Kidney epithelial cell (primary cell): ENCODE measurements at places on chromosomes 4 and X.

DNA sequence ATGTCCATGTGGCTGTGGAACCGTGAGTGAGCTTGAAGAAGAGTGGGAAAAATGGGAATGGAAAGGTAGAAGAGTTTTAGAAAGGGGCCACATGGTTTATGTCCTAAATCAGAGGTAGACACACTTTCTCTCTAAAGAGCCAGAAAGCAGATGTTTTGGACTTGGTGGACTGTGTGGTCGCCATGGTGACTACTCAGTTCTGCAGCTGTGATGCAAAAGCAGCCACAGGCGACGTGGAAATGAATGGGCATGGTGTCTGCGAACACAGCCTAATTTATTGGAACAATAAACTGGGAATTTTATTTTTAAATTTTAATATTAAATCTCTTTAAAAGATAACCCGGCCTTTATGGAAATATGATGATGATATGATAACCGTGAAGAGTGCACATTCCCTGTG is 386.0 kb upstream of the FAT1 start:
- no peak for DNase-seq

GRCh38 chr4:14237911-14238310 is 610.4 kb upstream of the BOD1L1 start:
- no peak for DNase-seq

DNA sequence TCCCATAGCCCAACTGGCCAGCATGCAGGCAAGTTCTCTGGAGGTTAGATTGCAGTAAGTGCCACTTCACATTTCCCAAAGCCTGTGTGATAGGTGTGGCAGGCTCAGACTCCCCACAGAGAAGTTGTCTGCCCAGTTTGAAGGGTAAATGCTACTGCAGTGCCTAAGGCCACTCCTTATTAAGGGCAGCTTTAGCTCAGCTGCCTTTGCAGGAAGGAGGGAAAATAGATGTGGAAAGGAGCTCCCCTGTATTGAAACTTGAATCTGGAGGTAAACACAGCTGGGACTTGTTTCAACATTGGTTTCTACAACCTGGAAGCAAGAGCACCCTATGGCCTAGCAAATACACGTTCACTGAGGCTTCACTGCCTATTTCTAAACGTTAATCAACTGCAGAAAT is 22.4 kb downstream of the NEXMIF start:
- no peak for DNase-seq

GRCh38 chrX:49075347-49075746 is 1.5 kb upstream of the PRAF2 start:
- DNase-seq: no peak

GRCh38 chrX:19659929-19660328 is 144.6 kb upstream of the MAP3K15 start:
- no peak for DNase-seq

- no peak for DNase-seq
These were observed 49.7 kb downstream of the FAM9B start for GRCh38 chrX:8984231-8984630.

- DNase-seq: no peak
These were observed 81.4 kb downstream of the RBM47 start for GRCh38 chr4:40548256-40548655.

- no peak for DNase-seq
These were observed 15.7 kb downstream of the SPCS3 start for GRCh38 chr4:176335421-176335820.

- DNase-seq: no peak
These were observed 25.2 kb downstream of the DNAJB14 start for GRCh38 chr4:99921174-99921573.

DNA sequence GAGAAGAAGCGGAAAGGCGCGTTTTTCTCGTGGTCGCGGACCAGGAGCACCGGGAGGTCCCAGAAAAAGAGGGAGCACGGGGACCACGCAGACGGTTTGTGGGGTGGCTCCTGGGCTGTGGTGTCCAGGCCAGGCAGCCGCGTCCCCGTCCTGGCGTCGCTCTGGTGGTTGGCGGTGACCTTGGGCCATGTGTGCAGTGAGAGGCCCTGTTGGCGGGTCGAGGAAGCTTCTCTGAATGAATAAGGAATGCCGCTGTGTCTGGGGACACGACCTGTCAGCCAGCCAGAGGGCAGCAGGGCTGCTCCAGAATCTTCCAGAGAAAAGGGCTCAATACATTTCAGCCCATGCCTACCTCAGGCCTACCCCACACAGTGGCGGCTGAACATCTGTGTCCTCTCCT is 24.3 kb upstream of the HGFAC start:
- no peak for DNase-seq

- DNase-seq: no peak
These were observed 25.1 kb downstream of the GAK start for GRCh38 chr4:907103-907400.

DNA sequence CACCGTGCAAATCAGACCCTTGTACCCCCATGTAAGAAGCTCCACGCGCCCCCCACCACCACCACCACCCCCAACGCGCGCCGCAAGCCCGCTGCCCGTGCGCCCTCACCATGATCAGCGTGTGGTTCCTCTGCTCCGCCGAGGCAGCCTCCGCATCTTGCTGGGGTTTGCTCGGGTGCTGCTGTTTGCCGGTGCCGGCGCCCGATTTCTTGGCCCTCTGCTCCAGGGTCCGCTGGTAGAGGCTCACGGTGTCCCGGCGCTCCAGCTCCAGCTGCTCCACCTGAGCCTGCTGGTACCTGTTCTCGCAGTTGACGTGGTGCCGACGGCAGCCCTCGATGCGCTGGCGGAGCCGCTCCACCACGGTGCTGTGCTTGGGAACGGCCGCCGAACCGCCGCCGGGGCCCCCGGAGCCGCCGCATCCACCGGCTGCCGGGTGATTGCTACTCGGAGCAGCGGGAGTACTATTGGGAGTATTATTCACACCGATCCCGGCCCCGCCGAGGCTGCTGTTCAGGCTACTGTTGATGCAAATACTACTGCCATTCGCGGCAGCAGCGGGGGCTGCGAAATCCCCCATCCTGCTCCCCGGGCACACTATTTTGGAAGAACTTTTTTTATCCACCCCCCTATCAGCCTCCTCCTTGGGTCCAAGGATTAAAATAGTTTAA is 1.1 kb downstream of the MAML3 start:
- no peak for DNase-seq
